ENCODE measurements at places on chromosomes 2 and 18. TPM values are rescaled to one million over a fixed set of nuclear protein-coding genes. Genes with fewer than 3 reads are reported as not detected.

DNA sequence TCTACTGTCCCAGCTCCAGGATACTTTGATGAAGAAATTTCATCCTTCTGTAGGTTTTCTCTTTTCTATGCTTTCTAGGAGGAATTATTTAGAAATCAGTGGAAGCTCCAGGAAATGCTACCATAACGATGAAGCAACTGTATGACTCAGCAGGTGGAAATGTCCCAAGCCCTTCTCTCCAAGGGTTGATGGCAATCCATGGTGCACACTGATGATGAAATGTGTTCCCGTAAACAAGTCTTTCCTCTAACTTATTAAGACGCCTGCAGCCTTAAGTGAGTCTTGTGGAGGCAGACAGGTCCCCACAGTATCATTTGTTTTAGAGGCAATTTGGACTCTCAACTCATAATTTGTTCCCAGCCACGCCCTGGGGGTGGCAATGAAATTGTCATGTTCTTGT, 777.6 kb upstream of the SOX11 start:
- no peaks in the 10 kb centered on the region for H3K27me3 ChIP-seq
- no peak for DNase-seq

DNA sequence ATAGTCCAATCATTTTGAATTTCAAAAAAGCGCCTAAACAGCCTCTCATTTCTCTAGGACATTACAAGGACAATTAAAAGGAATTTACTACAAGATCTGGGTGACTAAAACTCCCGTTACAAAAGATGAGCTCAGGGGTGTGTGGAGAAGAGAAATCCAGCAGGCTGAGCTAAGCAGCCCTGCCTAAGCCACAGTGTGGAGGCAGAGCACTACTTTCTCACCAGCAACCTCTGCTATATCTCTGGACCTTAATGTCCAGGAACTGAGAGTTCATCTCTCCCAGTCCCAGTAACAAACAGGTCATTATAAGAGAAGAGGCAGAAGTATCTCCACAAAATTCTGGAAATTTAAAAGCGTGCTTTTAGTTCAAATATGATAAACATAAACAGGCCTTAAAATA, 18.9 kb upstream of the ANKRD62 start:
- H3K27ac ChIP-seq, result no peak overlapping the region
- no peaks in the 10 kb centered on the region for H3K36me3 ChIP-seq
- no peak overlapping the region for H3K4me3 ChIP-seq
- DNase-seq, result no peak
- peaks cover 42% of the 10 kb centered on the region for H3K27me3 ChIP-seq
- H3K4me1 ChIP-seq, result no peaks in the 10 kb centered on the region

GRCh38 chr2:36952748-36953197, 13.6 kb downstream of the STRN start:
- H3K36me3 ChIP-seq, result peaks cover 5% of the 10 kb centered on the region
- no peak overlapping the region for H3K4me3 ChIP-seq
- H3K27me3 ChIP-seq, result no peaks in the 10 kb centered on the region

GRCh38 chr2:240197462-240198139, 57.1 kb upstream of the OTOS start:
- H3K4me1 ChIP-seq, result no peaks in the 10 kb centered on the region
- no peak overlapping the region for H3K27ac ChIP-seq
- H3K36me3 ChIP-seq, result no peaks in the 10 kb centered on the region

DNA sequence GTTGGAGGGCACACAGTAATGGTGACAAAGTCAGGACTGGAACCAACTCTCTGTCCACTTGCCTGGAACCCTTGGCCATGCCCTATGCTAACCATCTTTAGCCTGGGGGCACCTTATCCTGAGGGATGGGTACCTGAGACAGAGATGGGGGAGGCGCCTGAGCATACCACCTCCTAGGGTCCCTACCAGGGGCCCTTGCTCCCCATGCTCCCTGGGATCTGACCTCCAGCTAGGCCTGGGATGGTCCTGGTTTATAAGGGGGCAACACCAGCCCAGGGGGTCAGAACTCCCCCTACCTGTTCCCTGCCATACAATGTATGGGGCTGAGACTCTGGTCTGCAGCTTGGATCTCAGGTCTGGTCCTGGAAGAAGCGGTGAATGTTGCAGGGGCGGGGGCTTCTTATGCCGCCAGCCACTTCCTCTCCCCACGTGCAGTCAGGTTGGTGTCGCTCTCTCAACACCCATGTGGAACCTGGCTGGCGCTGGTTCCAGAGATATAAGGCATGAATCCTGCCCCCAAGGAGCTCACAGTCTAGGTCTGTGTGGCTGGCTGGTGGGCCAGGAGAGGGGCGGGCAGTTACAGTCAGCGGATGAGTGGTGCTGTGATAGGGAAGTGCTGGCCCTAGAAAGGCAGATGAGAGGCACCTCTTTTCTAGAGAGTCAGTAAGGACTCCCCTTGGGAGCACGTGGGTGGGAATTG, 3.8 kb upstream of the TOGARAM2 start:
- H3K27ac ChIP-seq, result no peak overlapping the region
- no peak for DNase-seq
- no peak overlapping the region for H3K4me3 ChIP-seq
- peaks cover 7% of the 10 kb centered on the region for H3K4me1 ChIP-seq
- H3K27me3 ChIP-seq, result no peaks in the 10 kb centered on the region
- no peaks in the 10 kb centered on the region for H3K36me3 ChIP-seq

DNA sequence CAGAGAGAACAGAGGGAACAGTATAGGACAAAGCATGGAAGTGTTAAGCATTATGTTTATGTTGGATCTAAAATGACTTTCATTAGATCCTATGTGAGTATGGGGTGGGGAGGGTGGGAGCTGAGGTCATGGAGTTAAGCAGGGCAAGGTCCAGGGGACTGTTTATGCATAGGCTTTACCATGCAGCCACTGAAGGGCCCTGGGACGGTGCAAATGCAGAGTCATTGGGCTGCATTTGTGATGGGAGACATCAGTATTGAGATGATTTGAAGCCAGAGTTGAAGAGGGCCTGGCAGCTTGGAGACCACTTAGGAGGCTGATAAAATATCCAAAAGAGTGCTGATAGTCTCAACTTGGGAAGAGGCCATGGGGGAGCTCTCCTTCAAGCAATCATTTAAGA, 22.7 kb downstream of the IL1RL2 start:
- H3K4me1 ChIP-seq, result no peaks in the 10 kb centered on the region
- no peaks in the 10 kb centered on the region for H3K36me3 ChIP-seq
- no peak for DNase-seq
- no peak overlapping the region for H3K4me3 ChIP-seq
- H3K27me3 ChIP-seq, result no peaks in the 10 kb centered on the region

GRCh38 chr2:33086400-33087015, 139.8 kb downstream of the LTBP1 start:
- no peak for DNase-seq
- peaks cover 1% of the 10 kb centered on the region for H3K27me3 ChIP-seq
- H3K27ac ChIP-seq, result no peak overlapping the region
- no peaks in the 10 kb centered on the region for H3K36me3 ChIP-seq
- H3K4me1 ChIP-seq, result peaks cover 3% of the 10 kb centered on the region

- peaks cover 53% of the 10 kb centered on the region for H3K27me3 ChIP-seq
- H3K36me3 ChIP-seq, result no peaks in the 10 kb centered on the region
- DNase-seq, result no peak
These were observed 2.2 kb downstream of the PARD6G start for GRCh38 chr18:80244956-80245730.

GRCh38 chr2:214377286-214377624, 33.6 kb upstream of the VWC2L start:
- no peak for DNase-seq
- H3K36me3 ChIP-seq, result no peaks in the 10 kb centered on the region
- no peak overlapping the region for H3K4me3 ChIP-seq

DNA sequence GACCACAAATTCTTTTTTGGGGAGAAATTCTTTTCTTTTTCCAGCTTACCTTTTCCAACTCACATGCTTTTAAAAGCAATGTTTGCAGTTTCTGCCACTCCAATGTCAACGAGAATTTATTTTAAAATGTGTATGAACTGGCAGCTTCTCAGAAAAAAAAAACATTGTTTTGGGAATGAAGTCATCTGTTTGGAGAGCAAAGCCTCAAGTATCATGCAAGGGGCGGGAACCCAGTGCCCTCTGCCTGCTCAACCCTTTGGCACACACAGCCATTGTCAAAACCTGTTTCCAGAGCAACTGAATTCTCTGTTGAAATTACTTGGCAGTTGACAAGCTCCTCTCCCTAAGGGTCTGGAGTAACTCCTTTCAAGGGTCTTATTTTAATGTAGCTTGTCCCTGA, 128.5 kb downstream of the QPCT start:
- H3K4me3 ChIP-seq, result no peak overlapping the region
- H3K4me1 ChIP-seq, result peaks cover 1% of the 10 kb centered on the region
- H3K27me3 ChIP-seq, result no peaks in the 10 kb centered on the region
- H3K27ac ChIP-seq, result no peak overlapping the region
- DNase-seq, result no peak

- no peaks in the 10 kb centered on the region for H3K36me3 ChIP-seq
- DNase-seq, result no peak
- H3K27me3 ChIP-seq, result no peaks in the 10 kb centered on the region
- no peaks in the 10 kb centered on the region for H3K4me1 ChIP-seq
These were observed 177.4 kb downstream of the FIGN start for GRCh38 chr2:163558251-163559021.

- no peak for DNase-seq
- H3K4me3 ChIP-seq, result no peak overlapping the region
- H3K27me3 ChIP-seq, result no peaks in the 10 kb centered on the region
- H3K36me3 ChIP-seq, result no peaks in the 10 kb centered on the region
- peaks cover 47% of the 10 kb centered on the region for H3K4me1 ChIP-seq
- H3K27ac ChIP-seq, result no peak overlapping the region
These were observed 51.2 kb downstream of the LIMS1 start for GRCh38 chr2:108585436-108585835.

DNA sequence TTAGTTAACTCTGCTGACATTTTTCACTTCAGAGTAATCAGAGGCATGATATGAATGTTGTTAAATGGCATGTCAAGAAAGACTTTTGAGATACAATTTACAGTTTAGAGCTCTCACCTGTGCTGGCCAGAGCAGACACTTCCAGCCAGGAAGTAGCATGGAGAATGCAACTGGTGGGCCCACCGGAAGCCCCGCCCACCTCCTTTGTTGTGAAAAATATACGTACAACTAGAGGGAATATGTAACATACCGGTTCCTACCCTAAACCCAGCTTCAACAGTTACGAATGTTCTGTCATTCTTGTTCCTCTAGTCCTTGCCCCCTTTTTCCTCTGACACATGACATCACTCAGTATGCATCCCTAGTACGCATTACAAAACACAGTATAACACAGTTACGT, 70.2 kb upstream of the ITM2C start:
- peak; percentile 48 for DNase-seq
- H3K36me3 ChIP-seq, result peaks cover 69% of the 10 kb centered on the region
- H3K27me3 ChIP-seq, result no peaks in the 10 kb centered on the region
- peaks cover 49% of the 10 kb centered on the region for H3K4me1 ChIP-seq

The COBLL1 gene
- not detected for total RNA-seq

The KCNG3 gene
- not detected for total RNA-seq

The SLC16A14 gene
- 0.40 TPM for total RNA-seq

The CCDC150 gene
- total RNA-seq, result 12.1 TPM

The FARP2 gene
- total RNA-seq, result 15.0 TPM

The LBX2 gene
- 1.8 TPM for total RNA-seq

The ALKAL2 gene
- not detected for total RNA-seq

The TUBA3E gene
- not detected for total RNA-seq

The SCG2 gene
- total RNA-seq, result 0.15 TPM

The SCN7A gene
- not detected for total RNA-seq

The ALPP gene
- not detected for total RNA-seq

The EN1 gene
- total RNA-seq, result not detected

The RAB31 gene
- total RNA-seq, result 4.9 TPM

The CCDC141 gene
- 2.6 TPM for total RNA-seq

The CNRIP1 gene
- not detected for total RNA-seq

Measured in activated CD4-positive, alpha-beta memory T cell treated with anti-CD3 and anti-CD28 coated beads, Interleukin-2, amount 10 ng/mL, durations not matched to agents 7 days and 5 days (primary cell).